ENCODE measurements at places on chromosomes 3 and 15. TPM values are rescaled to one million over a fixed set of nuclear protein-coding genes. Genes with fewer than 3 reads are reported as not detected.

Gene LPP
- total RNA-seq: 16.1 TPM

Gene TM6SF1
- 5.8 TPM for total RNA-seq

Gene ENTPD3
- 17.8 TPM for total RNA-seq

Gene TRIM42
- total RNA-seq: not detected

Gene BDH1
- 18.5 TPM for total RNA-seq

Gene CD200R1
- 0.69 TPM for total RNA-seq

Gene GABRA5
- total RNA-seq: 103 TPM

Gene ZIC1
- 136 TPM for total RNA-seq

Gene FRMD5
- total RNA-seq: 27.9 TPM

Gene SELENOT
- total RNA-seq: 144 TPM

Gene CEP97
- total RNA-seq: 61.4 TPM

Gene KAT2B
- 34.4 TPM for total RNA-seq

Gene TNFAIP8L3
- total RNA-seq: 5.5 TPM

Measured in diencephalon (tissue), 1 donor.